Skeletal muscle cell (primary cell): ENCODE measurements at places on chromosomes 7 and 10.
A peak's percentile ranks its signal among the peaks of the same experiment; 100 is the strongest.

GRCh38 chr7:51318886-51319579, 2.4 kb upstream of the COBL start:
- DNase-seq = no peak

DNA sequence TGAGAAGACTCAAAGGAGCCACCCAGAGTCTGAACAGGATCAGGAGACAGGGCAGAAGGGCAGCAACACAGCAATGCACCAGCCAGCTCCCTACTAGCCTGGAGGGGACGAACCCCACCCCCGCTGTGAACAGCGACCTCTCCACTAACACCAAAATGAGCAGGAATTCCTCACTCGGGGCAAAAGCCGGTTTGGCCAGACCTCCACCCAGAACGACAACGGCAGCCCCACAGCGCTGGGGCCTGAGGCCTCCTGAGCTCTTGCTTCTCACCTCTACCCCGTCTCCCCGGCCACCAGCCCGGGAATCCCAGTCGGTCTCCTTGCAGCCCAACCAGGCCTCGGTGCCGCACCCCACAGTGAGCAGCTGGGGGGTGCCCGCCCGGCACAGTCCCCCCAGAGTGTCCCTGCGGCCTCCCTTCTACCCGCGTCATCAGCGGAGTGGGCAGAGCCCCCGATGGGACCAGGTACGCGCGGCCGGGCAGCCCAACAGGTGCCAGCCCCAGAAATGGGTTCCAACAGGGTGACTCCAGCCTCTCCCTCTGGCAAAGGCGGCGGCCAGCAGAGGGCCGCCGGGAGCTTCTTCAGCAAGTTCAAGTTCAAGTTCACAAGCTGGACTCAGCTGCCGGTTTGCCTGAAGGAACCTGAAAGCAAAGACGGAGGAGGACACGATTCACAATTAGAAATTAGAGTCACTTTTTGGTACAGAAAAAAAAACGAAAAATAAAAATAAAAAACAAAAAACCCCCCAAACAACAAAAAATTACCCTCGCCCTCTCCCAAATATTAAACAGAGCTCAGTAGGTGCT, 129.0 kb downstream of the MARCHF5 start:
- DNase-seq = peak; percentile 6

GRCh38 chr10:21172542-21172929, 275.4 kb upstream of the NEBL start:
- no peak for DNase-seq

DNA sequence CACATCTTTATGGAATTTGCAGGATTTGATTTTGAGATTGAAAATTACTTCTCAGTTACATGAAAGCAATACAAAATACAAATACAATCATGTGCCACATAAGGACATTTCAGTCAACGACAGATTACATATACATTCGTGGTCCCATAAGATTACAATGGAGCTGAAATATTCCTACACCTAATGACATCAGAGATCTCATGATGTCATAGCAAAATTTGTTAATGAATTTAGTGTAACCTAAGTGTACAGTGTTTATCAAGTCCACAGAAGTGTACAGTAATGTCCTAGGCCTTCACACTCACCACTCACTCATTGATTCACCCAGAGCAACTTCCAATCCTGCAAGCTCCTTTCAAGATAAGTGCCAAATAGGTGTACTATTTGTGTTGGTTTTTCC, 126.5 kb downstream of the GPAM start:
- DNase-seq = no peak

DNA sequence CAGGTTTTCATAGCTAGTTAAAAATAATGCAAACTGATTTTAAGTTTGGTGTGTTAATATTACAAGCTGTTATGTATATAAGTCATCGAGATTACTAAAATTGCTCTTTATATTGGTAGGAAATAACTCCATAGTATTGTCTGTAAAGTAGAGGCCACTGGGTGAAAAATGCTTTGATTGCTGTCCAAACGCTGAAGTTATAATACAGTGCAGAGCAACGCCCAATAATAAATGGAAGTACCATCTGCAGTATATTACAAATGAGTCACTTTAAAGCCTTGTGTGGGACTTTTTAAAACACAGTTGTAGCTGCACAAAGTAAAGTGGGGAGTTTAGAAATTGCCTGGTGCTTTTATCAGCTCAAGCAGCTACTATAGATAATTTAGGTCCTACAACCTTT, 196.1 kb downstream of the NXPH1 start:
- DNase-seq = no peak
